Forelimb muscle (tissue), 1 donor: ENCODE measurements at places on chromosomes 12 and 14. TPM values are rescaled to one million over a fixed set of nuclear protein-coding genes. Genes with fewer than 3 reads are reported as not detected.

The SLC15A4 gene
- 22.4 TPM for polyA plus RNA-seq

The CFAP251 gene
- 1.3 TPM for polyA plus RNA-seq

The NYNRIN gene
- 23.1 TPM for polyA plus RNA-seq

The SRSF9 gene
- 84.8 TPM for polyA plus RNA-seq

The SLC4A8 gene
- 0.65 TPM for polyA plus RNA-seq

The TAS2R7 gene
- polyA plus RNA-seq, result not detected

The FGD4 gene
- polyA plus RNA-seq, result 22.4 TPM

The CABP1 gene
- polyA plus RNA-seq, result 2.5 TPM

The ST8SIA1 gene
- polyA plus RNA-seq, result 8.0 TPM

The EPS8 gene
- 31.5 TPM for polyA plus RNA-seq

The MIP gene
- 0.35 TPM for polyA plus RNA-seq

The STYK1 gene
- 0.13 TPM for polyA plus RNA-seq

DNA sequence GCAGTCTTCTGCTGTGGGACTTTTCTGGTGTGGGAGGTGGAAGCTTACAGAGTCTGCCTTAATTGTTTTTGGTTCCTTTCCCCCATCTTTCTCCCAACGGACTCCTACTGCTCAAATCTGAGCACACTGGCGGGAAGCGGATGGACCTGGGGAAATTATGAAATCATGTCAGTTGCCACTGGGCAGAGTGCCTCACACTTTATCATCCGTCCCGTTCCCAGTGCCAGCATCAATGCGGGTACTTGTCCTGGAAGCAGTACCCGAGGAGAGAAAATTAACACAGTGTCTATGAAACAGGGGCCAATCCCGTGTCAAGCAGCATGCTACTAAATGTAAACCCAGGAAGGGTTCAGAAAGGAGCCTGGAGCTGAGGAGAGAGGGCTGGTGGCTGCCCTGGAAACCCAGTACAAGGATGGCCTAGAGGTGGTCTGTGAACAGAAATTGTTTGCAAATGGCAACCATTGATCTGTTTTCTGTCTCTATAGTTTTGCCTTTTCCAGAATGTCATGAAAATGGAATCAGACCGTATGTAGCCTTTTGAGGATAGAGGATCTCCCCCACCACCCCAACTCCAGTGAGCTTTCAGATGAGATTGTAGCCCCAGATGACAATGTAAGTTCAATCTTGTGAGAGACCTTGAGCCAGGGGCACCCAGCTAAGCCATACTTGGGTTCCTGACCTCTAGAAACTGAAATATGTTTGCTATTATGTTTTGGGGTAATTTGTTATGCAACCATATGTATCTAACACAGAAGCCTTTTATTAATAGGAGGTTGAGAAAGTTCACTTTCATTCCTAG, 908 bp upstream of the CDKL1 start:
- DNase-seq, result no peak

DNA sequence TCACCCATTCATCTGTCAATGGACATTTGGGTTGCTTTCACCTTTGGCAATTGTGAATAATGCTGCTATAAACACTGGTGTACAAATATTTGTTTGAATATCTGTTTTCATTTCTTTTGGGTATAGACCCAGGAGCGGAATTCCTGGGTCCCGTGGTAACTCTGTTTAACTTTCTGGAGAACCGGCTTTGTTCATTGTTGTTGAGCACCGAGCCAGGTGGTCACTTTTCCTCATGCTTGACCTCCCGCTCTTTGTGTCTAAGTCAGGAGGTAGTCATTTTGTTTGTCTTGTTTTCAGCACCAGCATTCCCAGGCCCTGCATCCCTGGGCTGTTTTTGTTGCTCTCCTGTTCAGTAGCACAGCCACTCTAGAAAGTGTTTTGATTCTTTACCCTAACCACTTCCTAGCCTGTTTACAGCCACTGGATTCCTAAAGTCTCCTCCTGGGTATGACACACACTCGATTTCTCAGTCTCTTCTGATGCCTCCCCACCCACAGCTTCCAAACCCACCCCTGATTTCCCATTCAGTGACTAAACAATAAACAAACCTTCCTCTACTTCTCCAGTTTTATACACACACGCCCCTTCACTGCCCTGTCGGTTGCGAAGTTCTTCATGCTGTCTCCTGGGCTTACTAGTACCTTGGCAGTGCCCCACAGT, 37.9 kb downstream of the B4GALNT3 start:
- no peak for DNase-seq

DNA sequence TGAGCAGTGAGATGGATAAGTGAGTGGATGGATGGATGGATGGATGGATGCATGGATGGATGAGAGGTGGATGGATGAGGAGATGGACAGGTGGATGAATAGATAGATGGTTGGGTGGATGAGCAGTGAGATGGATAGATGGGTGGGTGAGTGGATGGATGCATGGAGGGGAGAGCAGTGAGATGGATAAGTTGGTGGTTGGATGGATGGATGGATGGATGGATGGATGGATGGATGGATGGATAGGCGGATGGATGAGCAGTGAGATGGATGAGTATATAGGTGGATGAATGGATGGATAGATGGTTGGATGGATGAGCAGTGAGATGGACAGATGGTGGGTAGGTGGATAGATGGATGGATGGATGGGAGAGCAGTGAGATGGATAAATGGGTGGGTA, 30.6 kb downstream of the LRRC74A start:
- no peak for DNase-seq

- no peak for DNase-seq
These were observed 585.6 kb downstream of the GALC start for GRCh38 chr14:87407344-87407743.

GRCh38 chr12:93592641-93593406, 20.3 kb downstream of the SOCS2 start:
- no peak for DNase-seq

DNA sequence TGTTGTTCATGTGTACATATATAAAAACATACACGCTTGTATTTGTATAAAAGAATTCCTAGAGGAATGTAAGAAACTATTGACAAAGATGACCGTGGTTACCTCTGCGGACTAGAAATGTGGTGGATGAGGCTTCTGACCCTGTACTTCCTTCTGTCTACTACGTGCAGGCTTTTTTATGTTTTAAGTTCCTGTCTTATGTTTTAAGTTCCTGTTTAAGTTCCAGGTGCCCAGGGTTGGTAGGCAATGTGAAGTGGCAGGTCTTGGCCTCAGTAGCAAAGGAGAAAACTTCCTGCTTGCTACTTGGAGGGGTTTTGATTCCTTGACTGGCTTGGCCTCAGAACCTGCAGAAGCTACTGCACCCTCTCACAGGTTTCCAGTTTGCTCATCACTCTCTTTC, 11.6 kb downstream of the POMT2 start:
- DNase-seq, result no peak

GRCh38 chr12:83414981-83415380, 728.3 kb downstream of the TMTC2 start:
- DNase-seq, result no peak

GRCh38 chr14:96268431-96269358, 12.7 kb downstream of the BDKRB1 start:
- no peak for DNase-seq

GRCh38 chr14:49339130-49339529, 247.1 kb downstream of the RPS29 start:
- DNase-seq, result no peak

DNA sequence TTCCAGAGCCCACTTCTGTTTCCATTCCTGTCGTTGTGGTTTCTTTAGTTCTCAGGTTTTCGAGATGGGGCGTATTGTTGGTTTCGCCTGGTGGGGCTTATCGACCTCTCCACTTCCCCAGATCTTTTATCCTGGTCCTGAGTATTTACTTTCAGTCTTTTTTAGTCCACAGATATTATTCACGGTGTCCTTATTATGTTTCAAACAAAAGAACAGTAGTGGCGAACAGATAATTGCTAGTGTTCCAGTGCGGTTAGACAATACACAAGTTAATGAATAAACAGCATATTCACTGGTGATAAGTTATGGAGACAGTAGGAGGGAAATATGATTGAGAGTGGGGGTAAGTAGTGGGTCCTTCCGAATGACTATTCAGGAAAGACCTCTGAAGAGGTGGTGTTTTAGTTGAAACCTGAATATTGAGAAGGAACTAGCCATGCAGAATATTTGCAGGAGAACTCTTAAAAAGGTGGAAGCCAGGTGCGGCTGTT, 668 bp downstream of the TMEM260 start:
- DNase-seq, result no peak

DNA sequence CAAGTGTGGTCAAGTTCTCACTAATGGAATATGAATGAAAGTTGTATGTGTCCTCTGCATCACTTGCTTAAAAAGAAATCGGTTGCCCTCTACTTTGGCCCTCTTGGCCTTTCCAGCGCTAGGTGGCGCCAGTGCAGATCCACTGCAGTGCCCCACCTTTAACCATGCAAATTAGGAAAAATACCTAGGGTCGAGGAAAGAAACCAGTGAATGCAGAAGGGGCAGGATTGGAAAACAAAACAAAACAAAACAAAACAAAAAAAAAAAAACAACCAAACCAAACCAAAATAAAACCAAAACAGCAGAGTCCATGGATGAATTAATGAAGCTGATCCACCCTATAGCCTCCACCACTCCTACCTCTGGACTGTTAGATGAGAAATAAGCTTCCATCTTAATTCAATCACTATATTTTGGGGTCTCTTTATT, 12.9 kb upstream of the NEMF start:
- DNase-seq, result no peak

- DNase-seq, result no peak
These were observed 108.6 kb downstream of the FOXN3 start for GRCh38 chr14:89308232-89308959.

- DNase-seq, result no peak
These were observed 26.5 kb upstream of the RPLP0 start for GRCh38 chr12:120227233-120228040.

DNA sequence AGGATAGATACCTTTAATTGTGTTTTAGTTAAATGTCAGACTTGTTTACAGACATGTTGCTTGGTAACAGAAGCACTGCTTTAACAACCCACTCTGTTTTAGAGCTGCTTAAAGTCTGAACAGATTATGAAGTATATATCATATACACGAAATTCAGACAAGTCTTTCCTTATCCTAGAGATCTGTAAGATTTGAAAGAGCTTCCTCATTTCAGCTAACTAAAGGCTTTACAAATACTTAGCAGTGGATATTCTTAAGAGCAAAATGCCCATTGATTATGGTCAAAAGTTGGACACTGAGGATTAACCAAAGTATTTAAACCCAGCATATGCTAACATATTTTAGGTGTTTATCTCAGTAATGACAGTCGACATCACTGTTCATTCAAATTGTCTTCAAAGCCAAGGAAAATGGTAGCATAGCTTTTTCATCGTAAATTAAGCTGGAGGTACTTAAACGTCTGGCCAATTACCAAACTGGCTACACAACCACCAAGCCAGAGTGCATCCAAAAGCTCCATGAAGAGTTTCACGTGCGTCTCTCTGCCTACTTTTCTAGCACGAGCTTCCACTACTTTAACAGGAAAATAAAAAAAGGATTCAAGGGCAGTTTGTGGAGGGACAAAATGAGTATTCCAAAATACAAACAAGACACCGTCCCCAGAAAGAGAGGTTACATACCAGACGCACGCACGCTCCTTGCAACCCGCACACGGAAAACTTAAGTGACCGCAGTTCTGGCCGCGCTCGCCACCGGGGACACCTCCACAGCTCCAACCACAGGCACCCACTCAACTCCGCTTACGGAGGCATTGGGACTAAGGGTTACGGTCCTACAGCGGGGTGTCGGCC, 565 bp downstream of the CEP83 start:
- DNase-seq, result peak; percentile 19

DNA sequence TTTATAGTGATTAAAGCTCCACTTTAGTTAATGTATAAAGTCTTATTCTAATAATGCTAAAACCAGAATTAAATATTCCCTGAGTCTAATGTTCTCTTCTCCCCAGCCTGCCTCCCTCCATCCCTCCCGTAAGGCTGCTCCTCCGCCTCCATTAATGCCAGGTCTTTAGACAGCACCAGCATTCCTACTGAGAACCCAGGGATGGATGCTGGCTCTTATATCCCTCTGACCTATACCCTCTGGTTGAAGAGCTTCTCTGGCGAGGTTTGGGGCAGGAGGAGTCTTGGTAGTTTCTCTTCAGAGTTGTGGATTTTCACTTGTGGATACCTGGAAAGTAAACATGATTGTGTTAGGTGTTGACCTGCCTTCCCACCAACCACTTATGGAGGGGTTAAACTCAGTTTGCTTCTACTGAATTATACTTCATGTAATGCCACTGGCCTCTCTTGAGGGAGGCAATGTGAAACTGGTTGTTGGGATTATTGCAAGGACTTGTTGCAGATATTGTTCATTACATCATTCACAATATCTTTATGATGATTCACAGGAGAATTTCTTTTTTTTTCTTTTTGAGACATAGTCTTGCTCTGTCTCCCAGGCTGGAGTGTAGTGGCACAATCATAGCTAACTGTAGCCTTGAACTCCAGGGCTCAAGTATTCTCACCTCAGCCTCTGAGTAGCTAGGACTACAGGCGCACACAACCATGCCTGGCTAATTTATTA, 11.1 kb upstream of the SMAGP start:
- no peak for DNase-seq

- no peak for DNase-seq
These were observed 327.2 kb downstream of the BTG1 start for GRCh38 chr12:91818227-91819131.

DNA sequence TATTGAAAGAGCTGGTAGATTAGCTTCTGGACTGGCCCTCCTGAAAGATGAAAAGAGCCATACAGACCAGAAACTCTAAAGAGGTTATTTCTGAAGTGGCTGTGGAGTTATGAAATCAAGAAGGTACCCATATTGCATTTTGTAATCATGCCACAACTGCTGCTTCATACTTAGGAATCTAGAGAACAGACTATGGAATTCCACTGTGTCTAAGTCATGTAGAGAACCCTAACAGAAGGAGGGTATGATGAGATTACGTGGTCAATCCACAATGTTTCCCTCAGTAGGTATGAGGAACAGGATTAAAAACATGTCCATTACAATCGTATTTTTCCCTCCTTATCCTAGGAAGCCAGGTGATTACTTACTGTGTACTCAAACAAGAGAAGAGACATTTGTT, 708.8 kb downstream of the RERGL start:
- no peak for DNase-seq

DNA sequence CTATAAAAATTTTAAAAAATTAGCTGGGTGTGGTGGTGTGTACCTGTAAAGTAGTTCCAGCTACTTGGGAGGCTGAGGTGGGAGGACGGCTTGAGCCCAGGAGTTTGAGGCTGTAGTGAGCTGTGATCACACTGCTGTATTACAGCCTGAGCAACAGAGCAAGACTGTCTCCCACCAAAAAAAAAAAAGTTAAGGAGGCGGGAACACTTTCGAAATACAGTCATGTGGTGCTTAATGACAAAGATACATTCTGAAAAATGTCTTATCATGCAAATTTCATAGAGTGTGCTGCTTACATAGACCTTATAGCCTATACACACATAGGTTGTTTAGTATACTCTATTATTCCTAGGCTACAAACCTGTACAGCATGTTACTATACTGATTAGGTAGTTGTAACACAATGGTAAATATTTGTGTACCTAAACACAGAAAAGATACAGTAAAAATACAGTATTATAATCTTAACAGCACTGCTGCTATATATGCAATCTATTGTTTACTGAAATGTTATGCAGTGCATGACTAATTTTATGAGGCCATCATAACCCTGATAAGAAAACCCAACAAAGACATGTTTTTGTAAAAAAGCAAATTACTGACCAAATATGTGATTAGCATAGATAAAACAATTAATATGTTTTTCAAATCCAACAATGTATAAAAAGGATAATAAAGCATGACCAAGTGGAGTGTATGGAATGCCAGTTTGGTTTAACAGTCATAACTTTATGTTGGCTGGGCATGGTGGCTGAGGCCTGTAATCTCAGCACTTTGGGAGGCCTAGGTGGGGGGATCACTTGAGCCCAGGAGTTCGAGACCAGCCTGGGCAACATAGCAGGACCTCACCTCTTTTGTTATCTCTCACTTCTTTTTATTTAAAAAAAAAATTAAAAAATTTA, 11.4 kb downstream of the EIF2S1 start:
- DNase-seq, result no peak
